Fibroblast of skin of scalp (primary cell): ENCODE measurements at places on chromosomes 1 and 21.

GRCh38 chr1:196951711-196952394 is 8.3 kb downstream of the CFHR2 start:
- DNase-seq, result no peak

- DNase-seq, result peak; percentile 78
Measured at GRCh38 chr1:23098463-23099170, 70.0 kb downstream of the LUZP1 start.

- DNase-seq, result peak; percentile 53
Measured at GRCh38 chr1:101309334-101310311, 72.8 kb downstream of the S1PR1 start.

DNA sequence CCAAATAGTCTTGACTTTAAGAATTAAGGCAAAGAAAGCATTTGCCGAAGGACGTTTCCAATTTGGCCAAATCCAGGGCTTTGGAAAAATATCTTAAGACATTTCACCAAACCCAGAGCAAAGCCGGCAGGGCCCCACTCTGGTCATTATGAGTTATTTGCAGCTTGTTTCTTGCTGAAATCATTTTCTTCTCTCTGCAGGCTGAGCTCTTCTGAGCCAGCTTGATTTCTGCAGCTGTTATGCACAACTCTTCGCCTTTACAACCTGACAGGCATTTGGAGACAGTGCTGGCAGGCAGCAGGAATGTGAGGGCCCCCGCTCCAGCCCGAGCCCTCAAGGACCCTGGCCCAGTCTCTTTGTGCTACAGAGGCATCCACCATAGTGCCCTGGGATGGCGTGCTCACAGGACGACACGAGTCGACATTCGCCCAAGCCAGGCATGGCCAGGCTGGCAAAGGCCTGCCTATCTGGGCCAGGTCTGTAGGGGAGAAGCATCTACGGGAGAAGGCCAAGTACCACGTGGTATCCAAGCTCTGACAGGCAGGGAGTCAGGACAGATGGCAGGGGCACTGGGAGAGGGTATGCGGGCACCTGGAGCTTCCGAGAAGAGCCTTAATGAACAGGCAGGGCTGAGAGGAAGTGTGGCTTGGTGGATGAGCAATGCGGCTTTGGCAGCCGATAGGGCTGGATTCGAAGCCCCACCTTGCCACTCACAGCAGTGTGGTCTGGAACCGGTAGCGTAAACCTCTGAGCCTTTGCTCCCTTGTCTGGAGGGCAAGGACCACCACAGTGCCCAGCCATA is 32.3 kb downstream of the SYF2 start:
- no peak for DNase-seq

DNA sequence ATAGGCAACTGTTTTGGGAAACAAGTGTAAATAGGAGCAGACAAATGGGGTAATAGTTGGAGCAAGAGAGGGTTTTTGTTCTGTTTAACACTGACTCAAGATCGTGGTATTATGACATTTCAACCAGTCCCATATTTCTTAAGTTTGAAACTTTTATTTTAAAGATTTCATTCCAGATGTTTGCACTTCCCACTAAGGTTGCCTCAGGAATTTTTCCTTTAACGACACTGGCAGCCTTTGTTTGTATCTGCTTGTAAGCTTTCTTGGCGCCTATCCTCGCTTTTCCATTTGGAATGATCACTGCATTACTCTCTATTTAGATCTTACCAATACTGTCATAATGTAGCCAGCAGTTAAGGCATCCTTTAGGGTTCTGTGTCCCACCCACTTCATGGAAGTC is 67.7 kb downstream of the ALG6 start:
- DNase-seq, result no peak

GRCh38 chr21:25462517-25462971 is 144.7 kb downstream of the MRPL39 start:
- no peak for DNase-seq

DNA sequence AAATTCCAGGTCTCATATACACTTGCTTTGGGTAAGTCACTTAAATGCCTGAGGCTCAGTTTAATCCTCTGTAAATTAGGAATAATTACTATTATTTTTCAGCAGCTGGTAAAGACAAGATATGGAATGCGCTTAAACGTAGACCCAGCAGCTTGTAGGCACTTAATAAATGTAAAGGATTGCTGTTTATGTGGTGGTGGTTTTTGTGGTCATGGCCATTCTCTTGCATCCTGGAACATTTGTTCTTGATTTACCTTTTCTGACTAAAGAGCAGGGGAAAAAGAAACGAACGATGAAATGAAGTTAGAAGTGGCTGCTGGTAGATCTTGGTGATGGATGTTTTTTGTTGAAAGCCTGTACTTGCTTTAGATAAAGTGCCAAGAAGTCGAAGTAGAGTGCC is 195.0 kb upstream of the FOXD3 start:
- peak; percentile 45 for DNase-seq

- DNase-seq, result no peak
Measured at GRCh38 chr21:41403331-41403730, 22.7 kb upstream of the MX1 start.

DNA sequence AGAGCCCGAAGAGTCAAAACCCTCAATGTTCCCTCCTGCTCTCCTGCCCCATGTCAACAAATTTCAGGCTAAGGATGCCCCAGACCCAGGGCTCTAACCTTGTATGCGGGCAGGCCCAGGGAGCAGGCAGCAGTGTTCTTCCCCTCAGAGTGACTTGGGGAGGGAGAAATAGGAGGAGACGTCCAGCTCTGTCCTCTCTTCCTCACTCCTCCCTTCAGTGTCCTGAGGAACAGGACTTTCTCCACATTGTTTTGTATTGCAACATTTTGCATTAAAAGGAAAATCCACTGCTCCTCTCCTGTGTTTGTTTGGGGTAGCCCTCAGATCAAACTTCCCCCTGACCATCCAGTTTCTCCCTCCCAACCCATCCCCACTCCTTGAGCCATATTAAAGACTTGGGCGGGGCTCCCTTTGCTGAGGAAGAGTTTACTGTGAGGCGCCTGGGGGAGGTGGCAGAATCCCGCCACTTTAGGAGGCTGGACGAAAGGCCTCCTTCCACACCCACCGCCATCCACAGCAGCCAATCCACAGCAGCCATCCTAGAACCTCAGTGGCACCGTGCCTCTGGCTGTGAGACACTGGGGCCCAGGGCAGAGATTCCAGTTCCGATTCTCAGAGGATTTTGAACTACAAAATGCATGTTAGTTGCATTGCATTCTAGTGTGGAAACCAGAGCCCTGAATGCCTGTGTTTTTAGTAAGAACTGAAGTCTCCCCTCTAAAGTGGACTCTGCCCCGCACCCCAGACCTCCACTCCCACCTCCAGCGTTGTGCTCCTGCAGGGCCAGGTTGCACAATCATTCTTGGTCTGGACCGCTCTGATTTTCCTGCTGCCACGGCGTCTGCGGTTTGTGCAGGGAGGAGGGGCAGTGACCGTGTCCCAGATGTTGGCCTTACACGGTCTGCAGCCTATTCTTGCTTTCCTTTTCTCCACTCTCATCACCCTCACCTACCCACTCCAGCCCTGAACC is 3.0 kb downstream of the OLFML3 start:
- peak; percentile 90 for DNase-seq

GRCh38 chr1:77831566-77831965 is 52.1 kb downstream of the MIGA1 start:
- DNase-seq, result no peak

DNA sequence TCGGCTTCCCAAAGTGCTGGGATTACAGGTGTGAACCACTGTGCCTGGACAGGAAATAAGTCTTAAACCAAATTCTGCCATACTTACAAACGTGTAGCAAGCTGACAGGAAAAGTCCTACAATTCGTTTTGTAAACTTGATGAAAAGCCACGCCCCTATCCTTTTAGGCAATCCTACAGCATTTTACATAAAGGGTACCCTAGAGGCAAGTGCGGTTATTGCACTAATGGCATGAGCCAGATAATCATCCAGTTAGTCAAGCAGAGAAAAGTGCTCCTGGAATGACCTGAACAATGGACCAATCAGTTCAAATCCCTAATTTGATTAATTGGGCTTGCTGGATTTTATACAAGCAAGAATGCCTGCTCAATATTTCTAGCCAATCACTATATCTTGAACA is 338.2 kb downstream of the KIF26B start:
- no peak for DNase-seq
